ENCODE measurements at places on chromosomes 11 and 22.

DNA sequence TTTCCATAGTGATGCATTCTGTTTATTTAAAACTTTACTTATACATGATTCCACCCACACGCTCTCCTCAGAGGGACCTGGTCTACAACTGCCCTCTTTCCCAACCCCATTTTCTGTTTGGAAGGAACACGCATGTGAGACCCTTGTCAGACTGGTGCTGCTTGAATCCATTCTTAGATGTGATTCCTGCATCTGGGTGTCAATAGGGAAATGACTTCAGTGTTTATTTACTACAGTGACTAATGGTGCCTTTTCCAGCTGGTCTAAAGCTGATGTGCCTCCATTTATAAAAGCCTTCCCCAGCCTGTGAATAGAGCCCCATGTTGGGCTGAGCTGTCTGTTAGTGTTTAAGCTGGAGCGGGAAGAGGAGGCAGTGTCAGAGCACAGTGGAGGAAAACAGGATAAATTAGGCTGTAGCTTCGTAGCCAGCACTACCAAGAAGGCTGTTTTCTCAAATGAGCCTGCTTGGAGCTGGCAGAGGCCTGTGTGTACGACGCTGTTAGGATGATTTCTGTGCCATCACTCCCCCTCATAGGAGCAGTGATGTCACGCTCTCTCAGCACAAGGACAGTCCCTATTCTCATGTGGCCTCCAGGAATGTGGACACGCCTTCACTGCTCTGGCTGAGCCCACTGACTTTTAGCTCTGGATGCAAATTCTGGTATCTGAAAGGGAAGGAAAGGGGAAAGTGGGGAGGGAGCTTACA, 18.9 kb upstream of the C11orf96 start:
- DNase-seq, result no peak

GRCh38 chr11:44531636-44532035, 33.8 kb upstream of the CD82 start:
- no peak for DNase-seq

DNA sequence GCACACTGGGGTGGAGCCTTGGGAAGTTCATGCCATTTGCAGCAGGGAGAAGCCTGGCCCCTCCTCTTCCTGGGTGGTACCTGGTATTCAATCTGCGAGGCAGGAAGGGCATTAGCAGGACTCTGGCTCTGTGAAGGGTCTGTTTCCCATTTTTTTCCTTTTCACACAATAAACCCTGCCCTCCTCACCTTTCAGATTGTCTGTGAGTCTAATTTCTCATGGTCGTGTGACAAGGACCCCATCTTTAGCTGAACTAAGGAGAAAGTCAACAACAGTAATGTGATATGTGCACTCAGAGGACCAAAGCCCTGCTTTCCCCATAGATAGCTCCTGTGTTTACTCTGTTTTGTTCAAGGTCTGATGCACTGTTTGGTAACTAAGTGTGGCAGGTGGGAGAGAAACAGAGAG, 26.6 kb upstream of the CASP4 start:
- no peak for DNase-seq

GRCh38 chr11:116702772-116703385, 69.9 kb downstream of the BUD13 start:
- no peak for DNase-seq

DNA sequence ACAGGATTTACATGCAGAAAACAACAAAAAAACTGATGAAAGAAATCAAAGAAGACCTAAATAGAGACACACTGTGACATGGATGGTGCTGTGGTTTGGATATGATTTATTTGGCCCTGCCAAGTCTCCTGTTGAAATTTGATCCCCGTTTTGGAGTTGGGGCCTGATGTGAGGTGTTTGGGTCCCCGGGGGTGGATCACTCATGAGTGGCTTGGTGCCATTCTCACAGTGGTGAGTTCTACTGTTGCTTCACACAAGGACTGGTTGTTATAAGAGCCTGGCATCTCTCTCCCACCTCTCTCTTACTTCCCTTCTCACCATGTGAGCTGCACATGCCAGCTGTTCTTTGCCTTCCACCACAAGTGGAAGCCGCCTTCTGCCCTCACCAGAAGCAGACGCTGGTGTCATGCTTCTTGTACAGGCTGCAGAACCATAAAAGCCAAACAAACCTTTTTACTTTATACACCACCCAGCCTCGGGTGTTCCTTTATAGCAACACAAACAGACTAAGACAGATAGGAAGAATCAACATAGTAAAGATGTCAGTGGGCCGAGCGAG, 7.8 kb upstream of the RTL6 start:
- DNase-seq, result no peak

DNA sequence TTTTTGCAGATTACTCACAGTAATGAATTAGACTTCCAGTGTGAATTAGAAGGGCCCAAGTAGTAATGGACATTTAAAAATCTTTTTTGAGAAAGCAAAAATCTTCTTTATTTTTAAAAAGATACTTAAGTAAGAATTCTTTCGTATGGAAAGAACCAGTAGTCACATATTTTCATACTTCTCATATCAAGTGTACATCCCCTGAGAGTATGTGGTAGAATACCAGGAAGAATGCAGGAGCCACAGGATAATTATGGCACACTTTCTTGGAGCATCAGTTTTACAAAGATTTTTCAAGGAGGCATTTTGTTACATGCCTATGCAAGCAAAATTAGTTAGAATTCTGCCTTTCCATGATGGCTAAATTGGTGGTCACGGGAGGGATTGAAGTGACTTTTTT, 28.1 kb downstream of the POLD3 start:
- no peak for DNase-seq

DNA sequence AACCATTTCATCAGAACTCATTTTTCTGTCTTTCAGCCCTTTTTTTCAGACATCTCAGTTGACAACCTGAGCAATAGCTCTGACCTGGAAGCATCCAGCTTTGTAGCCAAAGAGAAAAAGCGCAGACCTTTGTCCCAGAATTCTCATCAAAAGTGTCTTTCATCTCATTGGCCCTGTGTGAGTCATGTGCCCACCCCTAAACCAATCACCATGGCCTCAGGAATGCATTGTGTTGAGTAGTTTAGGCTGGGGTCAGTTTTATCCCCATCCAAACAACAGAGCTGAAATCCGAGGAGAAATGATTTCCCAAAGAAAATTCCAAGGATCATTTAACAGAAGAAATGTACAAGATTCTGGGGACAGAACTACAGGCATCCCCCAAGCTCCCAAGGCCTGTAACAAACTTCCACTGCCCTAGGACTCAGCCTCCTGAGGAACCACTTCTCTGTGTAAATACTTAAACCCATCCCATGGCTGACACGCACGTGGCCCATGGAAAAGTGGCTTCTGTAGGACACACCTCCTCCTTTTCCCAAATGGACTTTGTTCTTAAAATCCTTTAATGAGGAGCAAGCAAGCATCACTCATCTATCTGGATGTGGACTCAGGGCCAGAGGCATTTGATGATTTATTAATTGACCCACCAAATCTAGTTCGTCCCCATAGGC, 429.0 kb downstream of the SOX6 start:
- DNase-seq, result no peak

DNA sequence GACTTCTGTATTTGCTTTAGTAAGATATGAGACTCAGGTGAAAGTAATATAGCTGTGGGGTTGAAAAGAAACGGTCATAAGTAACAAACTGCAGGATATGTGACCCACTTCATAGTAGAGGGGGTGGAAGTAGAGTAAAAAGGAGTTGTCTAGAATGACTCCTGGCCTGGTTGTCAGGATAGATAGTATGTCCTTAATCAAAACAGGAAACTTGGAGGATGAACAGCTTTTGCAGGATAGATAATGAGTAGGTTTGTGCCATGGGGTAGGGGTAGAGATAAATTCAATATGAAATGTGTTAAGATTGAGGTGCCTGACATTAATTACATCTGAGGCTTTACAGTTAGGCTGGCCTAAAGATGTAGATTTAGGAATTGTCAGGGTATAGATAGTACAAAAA, 47.0 kb upstream of the B3GNT6 start:
- DNase-seq, result no peak

- DNase-seq, result no peak
Observed at GRCh38 chr11:84383576-84383975, 1097.4 kb upstream of the CCDC90B start.

GRCh38 chr11:26946257-26946716, 47.6 kb upstream of the FIBIN start:
- DNase-seq, result no peak

- no peak for DNase-seq
Observed at GRCh38 chr11:33642461-33643166, 58.0 kb downstream of the C11orf91 start.

- DNase-seq, result no peak
Observed at GRCh38 chr11:119531056-119531455, 108.1 kb upstream of the THY1 start.

DNA sequence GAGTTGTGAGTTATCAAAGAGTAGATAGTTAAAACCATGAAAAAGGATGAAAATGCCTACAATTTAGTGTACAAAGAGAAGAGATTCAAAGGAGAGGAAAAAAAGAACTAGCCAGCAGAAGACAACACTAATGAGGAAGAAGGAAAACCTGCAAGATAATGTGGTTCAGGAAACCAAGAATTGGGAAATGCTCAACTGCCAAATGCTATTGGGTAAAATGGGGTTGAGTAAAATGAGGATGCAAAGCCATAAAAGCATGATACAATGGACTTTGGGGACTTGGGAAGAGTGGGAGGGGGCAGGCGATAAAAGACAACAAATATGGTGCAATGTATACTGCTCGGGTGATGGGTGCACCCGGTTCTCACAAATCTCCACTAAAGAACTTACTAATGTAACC, 7.6 kb upstream of the OR52K2 start:
- no peak for DNase-seq

- no peak for DNase-seq
Observed at GRCh38 chr11:63547061-63547460, 10.5 kb downstream of the PLAAT4 start.

GRCh38 chr11:111260811-111261210, 15.3 kb downstream of the POU2AF2 start:
- DNase-seq, result no peak

- no peak for DNase-seq
Observed at GRCh38 chr11:34855021-34855753, 61.0 kb downstream of the APIP start.

GRCh38 chr11:42870480-42870879, 441.3 kb upstream of the API5 start:
- DNase-seq, result no peak
